ENCODE measurements at places on chromosomes 12 and 14.

GRCh38 chr12:69657376-69658137, 41.5 kb downstream of the BEST3 start:
- H3K27me3 ChIP-seq: peaks cover 10% of the 10 kb centered on the region
- no peak overlapping the region for H3K27ac ChIP-seq
- no peak for DNase-seq
- H3K4me3 ChIP-seq: no peak overlapping the region

DNA sequence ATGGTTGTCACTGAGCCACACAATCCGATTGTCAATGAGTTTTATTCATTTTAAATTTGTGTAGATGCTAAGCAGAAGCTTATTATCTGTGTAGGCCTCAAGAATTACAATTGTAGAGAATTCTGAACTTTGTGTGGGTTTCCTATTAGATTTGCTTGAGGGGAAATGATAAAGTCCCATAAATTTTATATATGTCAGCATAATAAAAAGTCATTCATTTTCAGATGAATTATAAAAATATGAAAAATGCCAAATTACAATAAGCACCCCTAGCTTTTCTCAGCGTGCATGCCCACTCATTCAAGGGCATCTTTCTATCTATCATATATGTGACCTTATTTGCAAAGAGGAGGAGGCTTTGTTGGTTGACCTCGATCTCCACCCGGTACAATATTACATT, 1041.1 kb upstream of the FOXG1 start:
- H3K27ac ChIP-seq: no peak overlapping the region
- H3K4me3 ChIP-seq: no peak overlapping the region
- no peaks in the 10 kb centered on the region for H3K4me1 ChIP-seq
- no peaks in the 10 kb centered on the region for H3K27me3 ChIP-seq

GRCh38 chr12:14846876-14847580, 3.7 kb upstream of the ART4 start:
- no peak for DNase-seq
- H3K4me3 ChIP-seq: no peak overlapping the region
- H3K36me3 ChIP-seq: no peaks in the 10 kb centered on the region
- no peaks in the 10 kb centered on the region for H3K27me3 ChIP-seq

DNA sequence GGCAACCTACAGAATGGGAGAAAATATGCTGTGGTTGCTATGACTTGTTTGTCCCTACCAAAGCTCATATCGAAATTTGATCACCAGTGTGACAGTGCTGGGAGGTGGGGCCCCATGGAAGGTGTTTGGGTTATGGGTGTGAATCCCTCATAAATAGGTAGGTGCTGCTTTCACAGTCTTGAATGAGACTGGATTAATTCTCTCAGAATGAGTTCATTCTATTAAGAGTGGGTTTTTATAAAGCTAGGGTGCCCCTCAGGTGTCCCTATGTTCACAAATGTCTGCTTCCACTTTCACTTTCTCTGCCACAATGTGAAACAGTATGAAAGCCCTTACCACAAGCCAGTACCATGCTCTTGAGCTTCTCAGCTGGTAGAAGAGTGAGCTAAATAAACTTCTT, 133.5 kb downstream of the CPNE8 start:
- H3K4me1 ChIP-seq: peaks cover 4% of the 10 kb centered on the region
- peak overlapping the region; percentile 27 for H3K4me3 ChIP-seq
- no peaks in the 10 kb centered on the region for H3K27me3 ChIP-seq
- DNase-seq: peak; percentile 32

GRCh38 chr14:99026471-99026870, 245.5 kb downstream of the BCL11B start:
- H3K27ac ChIP-seq: no peak overlapping the region
- peaks cover 8% of the 10 kb centered on the region for H3K4me1 ChIP-seq
- no peaks in the 10 kb centered on the region for H3K27me3 ChIP-seq
- H3K36me3 ChIP-seq: no peaks in the 10 kb centered on the region
- H3K4me3 ChIP-seq: no peak overlapping the region
- DNase-seq: peak; percentile 45

- H3K4me1 ChIP-seq: peaks cover 25% of the 10 kb centered on the region
- peak within 1 kb of the TSS; percentile 92 for H3K4me3 ChIP-seq
- peak within 1 kb of the TSS; percentile 89 for H3K27ac ChIP-seq
- H3K27me3 ChIP-seq: no peaks in the 10 kb centered on the region
- H3K36me3 ChIP-seq: peaks cover 17% of the 10 kb centered on the region
Measured at GRCh38 chr12:107760809-107761501, at the start of gene PRDM4. PRDM4 (minus strand) TSS chr12:107761137; CDS start chr12:107760515, 622 bp downstream.

- H3K36me3 ChIP-seq: peaks cover 4% of the 10 kb centered on the region
- DNase-seq: no peak
- no peaks in the 10 kb centered on the region for H3K4me1 ChIP-seq
- H3K27me3 ChIP-seq: no peaks in the 10 kb centered on the region
- no peak overlapping the region for H3K4me3 ChIP-seq
Measured at GRCh38 chr12:38809832-38810231, 95.6 kb downstream of the CPNE8 start.

DNA sequence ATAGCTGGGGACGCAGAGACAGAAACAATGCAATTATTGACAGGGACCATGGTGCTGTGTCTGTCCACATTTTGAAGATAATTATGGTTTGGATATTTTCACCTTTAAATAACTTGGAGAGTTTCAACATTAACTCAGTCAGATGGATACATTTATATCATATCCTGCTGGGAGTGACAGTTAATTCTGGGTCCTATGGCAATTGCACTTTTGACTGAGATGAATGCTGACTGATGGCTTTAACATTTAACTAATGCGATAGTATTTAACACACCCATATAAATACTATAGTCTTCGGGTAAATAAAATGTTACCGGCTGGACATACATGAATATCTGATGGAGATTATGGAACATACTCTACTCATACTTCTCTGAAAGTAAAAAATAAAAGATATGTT, 118.3 kb downstream of the LRRK2 start:
- no peak overlapping the region for H3K4me3 ChIP-seq
- no peaks in the 10 kb centered on the region for H3K4me1 ChIP-seq
- no peaks in the 10 kb centered on the region for H3K36me3 ChIP-seq
- no peaks in the 10 kb centered on the region for H3K27me3 ChIP-seq
- no peak for DNase-seq

DNA sequence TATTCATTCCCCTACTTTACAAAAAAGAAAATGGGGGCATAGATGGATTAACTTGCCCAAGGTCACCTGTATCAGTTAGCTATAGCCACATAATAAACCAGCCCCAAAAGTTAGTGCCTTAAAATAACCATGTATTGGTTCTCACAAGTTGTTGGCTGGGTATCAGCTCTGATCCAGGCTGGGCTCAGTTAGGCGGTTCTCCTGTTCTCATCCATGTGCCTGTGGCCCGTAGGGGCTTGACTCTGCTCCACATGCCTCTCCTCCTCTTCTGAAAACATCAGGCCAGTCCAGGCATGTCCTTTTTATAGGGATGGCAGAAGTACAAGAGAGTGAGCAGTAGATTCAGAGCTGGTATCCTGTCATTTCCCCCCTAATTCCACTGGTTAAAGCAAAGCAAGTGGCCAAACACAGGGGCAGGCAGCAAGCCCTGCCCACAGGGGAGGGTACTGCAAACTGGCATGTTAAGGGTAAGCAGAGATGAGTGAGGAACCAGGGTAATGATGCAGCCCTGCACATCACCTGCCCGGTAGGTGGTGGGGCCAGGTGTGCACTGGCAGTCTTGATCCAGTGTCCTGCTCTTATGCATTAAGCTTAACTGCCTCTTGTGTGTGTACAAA, 47.9 kb upstream of the TUNAR start:
- H3K36me3 ChIP-seq: no peaks in the 10 kb centered on the region
- no peak overlapping the region for H3K4me3 ChIP-seq
- no peak overlapping the region for H3K27ac ChIP-seq
- H3K4me1 ChIP-seq: no peaks in the 10 kb centered on the region
- H3K27me3 ChIP-seq: peaks cover 16% of the 10 kb centered on the region
